ENCODE measurements at places on chromosomes 4 and X.

DNA sequence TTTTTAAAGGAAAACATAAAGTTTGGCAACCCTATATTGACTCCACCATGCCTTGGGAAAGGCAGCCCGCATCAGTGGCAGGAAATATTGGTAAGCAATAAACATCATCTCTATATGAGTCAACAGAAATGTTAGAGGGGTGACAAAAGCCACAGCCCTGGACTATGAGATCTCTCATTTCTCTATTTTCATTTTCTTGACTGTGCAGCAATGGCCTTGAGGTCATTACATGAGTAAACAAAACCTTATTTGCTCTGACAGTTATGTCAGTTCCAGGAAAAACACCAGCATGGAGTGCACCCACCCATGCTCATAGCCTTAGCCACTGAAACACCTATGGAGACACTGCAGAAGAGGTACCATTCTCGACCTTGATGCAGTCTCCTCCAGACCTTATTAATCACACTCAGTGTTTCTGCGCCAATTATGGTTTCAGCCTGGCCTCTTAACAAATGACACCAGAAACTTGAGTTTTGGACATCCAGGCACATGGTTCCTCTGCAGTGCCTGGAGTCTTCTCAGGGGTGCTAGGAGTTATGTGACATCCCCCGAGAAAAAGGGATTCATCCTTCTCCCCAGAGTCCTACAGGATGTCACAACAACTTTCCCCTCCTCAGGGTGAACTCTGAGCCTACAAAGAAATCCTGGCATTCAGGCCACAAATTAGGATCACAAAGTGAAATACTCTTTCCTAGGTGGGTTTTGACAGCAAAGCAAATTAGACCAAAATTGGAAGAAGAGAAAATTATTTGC, 16.0 kb upstream of the HPGD start:
- no peak for DNase-seq

DNA sequence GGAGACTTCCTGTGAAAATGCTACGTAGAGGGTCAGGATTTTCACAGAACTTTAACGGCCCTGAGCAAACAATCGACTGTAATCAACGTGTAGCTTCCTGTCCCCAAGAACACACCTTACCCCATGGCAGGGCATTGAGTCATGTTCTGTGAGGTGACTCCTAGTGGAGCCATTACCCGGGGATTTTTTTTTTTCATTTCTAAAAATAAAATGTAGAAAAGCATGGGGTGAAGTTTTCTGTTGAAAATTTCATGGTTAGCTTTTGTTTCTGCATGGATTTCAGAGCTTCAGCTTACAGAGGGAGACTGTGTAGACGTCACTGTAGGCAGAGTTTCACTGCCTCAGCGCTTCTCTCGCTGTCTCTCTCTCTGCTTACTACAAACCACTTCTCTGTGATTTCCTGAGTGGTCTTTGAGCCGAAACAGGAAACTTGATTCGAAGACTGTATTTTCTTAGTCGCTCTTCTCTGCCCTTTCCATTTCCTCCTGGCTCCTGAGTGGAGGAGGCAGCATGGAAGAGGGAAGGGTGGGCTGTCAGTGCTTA, 111.7 kb downstream of the NFKB1 start:
- no peak for DNase-seq

DNA sequence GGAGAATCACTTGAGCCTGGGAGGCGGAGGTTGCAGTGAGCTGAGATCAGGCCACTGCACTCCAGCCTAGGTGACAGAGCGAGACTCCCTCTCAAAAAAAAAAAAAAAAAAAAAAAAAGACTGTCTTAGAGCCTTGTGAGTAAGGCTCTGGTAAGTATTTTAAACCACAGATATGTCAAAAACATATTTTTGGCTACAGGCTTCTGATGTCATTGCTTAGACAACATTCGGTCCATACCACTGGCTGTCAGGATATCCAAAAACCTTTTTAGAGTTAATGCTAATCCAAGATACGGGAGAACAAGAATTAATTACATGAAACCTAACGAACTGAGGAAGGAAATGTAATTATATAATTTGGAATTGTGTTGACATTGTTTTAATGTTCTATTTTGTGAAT, 999.5 kb upstream of the PABPC4L start:
- DNase-seq, result no peak

GRCh38 chr4:83340692-83341343, 6.2 kb upstream of the HPSE start:
- no peak for DNase-seq

DNA sequence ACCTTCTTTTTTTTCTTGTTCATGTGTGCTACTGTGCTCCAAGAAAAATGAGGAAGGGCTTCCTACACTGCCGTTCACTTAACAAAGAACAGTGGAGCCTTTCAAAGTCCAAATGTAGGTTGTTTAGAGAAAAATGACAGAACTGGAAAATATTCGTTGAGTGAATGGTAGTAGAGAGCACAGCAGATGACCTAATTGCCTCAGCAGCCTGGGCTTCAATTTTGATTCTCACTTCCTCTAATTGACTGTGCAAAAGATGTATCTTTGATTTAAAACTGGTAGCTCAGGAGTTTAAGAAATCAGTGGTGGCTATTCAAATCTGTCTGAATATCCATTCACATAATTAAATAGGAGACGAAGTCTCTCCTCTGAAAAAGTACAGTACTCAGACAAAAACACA, 5.2 kb downstream of the NLGN4X start:
- no peak for DNase-seq

DNA sequence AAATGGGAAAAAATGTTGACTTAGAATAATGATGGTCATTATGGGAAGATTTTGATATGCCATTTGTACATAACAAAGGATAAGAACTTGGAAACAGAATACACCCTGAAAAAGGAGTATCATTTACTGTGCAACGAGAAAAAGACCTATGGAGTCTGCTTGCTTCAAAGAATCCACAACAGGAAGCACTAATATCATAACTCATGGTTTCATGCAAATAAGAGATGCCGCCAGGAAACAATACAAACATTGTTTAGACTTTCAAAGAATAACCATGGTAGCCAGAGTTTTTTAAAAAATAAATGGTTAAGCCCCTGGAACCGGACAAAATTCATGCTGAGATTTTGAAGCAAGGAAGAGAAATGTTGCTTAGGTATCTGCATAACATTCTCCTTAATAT, 139.9 kb upstream of the ETNPPL start:
- DNase-seq, result no peak

GRCh38 chr4:125663896-125664767, 349.4 kb downstream of the FAT4 start:
- DNase-seq, result no peak

- DNase-seq, result no peak
Measured at GRCh38 chr4:85883180-85883579, 408.2 kb downstream of the ARHGAP24 start.

GRCh38 chr4:183962419-183962818, 57.3 kb downstream of the STOX2 start:
- DNase-seq, result no peak

DNA sequence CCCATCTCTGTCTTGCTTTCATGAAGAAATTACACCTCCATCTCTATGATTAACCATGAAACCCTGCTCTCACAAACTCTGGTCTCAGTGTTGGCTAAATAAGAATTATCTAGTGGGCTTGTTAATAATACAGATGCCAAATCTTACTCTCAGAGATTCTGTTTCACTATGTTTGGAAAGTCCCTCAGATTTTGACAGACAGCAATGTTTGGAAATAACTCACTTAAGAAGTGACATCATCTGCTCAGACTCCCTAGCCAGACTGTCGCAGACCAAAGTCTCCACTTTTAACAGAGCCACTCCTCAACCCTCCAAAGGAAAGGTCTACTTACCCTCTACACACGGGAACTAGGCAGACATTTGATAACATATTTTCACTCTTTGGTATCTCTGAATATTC, 328.5 kb upstream of the FGF16 start:
- DNase-seq, result no peak

DNA sequence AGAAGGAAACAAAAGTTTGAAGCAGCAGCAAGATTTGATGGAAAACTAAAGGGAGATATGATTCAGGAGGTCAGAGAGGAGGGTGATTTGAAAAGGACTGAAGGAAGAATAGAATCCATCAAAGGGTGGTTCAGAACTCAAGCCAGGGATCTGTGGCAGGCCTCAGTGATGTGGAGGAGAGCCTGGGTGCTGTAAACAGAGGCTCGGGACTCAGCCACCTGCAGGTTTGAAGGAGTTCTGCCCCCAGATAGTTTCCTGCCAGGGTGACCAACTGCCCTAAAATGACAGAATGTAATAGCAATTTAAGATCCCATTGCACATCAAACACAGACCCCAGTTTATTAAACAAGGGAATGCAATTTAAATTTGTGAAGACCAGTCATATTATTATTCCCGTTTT, 204.0 kb upstream of the FAT1 start:
- DNase-seq, result no peak

DNA sequence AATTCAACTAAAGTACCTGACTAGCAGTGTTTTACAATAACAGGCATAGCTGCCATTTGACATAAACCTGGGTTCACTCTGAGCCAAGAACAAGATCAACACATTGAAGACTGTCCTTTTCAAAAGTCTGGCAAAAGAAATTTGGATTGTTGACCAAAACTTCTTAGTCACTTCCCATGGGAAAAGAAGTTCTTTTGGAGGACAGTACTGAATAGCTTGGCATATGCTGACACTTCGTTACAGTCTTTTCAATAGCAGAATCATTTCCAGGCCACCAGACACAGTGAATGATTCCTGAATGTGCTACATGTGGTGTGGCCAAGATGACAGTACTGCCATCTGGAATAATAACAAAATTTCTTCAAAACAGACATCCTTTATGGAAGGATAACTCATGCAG, 560.3 kb downstream of the GRID2 start:
- DNase-seq, result peak; percentile 36

DNA sequence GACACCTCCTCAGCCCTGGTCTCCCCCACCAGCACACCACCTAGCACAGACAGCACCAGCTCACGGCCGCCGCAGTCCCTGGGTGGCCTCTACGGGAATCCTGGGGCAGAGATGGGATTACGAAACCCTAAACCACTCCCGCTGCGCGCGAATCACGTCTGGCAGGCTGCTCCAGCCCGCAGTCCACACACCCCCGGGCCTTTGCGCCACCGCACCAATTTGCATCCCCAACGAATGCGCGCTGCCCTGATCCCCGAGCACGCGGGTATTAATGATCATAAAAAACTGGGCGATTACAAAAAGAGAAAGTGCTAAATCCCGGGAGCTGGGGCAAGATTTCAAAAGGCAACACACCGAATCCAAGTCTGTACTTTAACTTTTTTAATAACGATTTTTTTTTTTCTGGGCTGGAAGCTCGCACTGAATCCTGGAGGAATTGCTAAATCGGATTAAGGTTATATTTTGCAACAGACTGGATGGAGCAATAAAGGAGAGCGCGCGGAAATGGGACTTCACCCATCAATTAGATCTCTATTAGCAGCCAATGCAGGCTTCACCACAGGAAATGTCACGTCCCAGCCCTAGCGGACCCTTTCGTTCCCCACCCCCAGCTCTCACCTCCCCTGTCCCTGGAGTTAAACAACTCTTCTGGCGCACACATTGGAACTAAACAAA, 69.8 kb upstream of the TMEM33 start:
- DNase-seq, result no peak

DNA sequence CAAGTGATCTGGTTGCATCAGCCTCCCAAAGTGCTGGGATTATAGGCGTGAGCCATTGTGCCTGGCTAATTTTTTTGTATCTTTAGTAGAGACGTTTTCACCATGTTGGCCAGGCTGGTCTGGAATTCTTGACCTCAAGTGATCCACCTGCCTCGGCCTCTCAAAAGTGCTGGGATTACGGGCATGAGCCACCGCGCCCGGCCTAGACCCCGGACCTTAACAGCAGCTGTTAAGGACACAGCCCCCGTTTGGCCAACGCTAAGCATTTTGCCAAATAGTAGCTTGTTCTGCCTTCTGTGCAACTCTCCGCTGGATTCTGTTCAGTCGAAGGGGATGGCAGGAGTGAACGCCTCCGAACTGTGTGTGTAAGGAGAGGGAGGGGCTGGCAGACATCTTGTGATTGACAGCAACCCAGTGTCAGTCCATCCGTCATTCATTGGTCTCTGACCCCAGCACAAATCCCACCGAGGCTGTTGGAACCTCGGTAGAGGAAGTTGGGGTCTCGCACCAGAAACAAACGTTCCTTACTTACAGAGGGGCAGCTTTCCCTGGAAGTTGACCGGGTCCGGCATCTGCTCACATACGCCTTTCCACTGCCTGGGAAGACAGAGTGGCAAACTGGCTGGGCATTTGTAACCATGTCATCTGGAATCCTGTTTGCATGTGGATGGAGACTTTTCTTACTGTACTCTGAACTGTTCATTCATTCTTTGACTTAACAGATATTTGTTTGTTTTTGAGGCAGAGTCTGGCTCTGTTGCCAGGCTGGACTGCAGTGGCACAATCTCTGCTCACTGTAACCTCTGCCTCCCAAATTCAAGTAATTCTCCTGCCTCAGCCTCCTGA, 69.4 kb downstream of the TRAPPC11 start:
- no peak for DNase-seq

DNA sequence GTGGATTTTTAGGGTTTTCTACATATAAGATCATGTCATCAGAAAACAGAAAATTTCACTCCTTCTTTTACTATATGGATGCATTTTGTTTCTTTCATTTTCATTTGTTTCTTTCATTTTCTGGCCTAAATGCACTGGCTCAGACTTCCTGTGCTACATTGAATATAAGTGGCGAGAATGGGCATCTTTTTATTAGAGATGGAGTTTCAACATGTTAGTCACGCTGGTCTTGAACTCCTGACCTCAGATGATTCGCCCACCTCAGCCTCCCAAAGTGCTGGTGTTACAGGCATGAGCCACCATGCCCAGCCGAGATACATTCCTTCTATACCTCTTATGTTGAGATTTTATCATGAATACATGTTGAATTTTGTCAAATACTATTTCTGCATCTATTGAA, 61.8 kb downstream of the BRWD3 start:
- no peak for DNase-seq

DNA sequence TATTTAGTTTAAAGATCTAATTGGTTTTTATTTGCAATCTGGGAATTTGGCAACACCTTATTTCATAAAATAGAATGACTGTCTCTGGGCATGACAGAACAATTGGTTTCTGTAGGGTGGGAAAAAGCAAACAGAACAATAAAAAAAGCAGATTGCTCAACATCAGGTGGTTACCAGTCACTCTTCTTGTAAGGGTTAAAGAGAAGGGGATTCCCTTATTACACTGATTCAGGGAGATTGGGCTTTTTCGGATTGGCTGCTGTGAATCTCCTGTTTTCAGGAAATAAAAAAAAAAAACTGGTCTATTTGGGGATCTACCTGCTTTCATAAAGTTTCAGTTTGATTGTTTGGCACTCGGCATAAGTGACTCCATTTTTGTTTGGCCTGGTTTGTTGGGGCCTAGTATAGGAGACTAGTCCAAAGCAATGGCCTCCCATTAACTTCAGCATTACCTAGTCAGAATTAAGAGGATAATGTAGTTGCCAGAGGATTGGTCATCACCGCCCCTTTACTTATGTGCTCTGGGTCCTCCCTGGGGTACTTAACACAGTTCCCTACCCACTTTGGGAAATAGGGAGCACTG, 380.5 kb downstream of the IDS start:
- DNase-seq, result no peak

- DNase-seq, result no peak
Measured at GRCh38 chr4:106421441-106422296, 53.1 kb upstream of the GIMD1 start.

All from NCI-H2171 (cell line).